ENCODE measurements at places on chromosomes 2 and 18.

DNA sequence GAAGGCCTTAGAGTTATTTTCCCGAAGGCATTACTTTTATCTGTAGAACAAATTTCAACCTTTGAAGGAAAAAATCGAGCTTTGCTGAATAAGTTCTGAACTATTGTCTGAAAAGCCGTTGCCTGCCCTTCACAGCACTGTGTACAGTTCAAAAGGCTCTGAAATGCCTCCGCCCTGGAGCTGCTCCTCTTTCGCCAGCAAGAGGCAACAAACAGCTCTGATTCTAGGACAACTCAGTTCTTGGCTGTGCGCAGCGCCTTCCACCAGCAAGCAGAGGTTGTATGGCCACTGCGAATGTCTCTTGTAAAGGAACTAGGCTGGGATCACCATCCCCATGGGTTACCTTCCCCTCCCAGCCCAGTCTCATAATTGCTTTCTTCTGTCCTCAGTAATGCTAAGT lies 308.5 kb downstream of the GBX2 start:
- DNase-seq: no peak

- DNase-seq: no peak
Observed at GRCh38 chr2:148969659-148970061, 68.8 kb upstream of the LYPD6B start.

- DNase-seq: no peak
Observed at GRCh38 chr2:88053934-88054781, 1.4 kb downstream of the KRCC1 start.

DNA sequence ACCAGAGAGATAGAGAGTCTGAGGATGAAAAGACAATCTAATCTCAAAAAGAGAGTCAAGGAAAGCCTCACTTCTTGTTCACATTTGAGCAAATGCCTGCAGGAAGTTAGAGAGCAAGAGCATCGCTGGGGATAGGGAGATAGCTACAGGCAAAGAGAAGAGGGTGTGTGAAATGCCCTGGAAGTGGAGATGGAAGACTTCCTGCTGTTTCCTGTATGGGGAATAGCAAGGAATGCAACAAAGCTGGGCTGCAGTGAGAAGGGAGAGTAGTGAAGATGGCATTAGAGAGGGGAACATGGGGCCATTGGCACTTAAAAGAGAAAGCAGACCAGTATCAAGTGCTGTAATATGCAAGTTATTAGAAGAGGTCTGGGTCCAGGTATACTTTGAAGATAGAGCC lies 488.6 kb downstream of the METTL4 start:
- DNase-seq: no peak

DNA sequence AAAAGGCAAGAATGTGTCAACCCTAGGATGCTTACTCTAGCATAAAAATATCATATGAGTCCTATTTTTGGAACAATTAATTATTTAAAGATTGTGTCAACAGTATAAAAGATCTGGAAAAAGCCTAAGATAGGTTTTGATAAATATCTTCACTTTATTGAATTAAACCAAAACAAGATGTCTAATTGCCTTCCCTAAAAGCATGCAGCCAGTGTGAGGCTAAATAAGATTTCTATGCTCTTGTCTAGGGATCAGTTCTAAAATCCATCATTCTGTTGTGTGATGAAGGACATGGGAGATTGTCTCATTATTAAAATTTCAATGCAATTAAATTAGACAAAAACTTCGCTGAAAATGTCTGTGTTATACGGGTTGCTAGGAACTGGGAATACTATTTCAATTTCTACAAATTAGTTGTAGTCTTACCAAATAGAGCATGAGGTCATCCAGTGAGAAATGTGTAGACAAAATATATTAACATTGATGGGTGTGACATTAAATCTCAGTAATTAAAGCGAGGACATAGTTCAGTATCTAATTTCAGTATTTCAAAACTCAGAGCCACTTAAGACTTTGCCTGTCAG lies 535.6 kb upstream of the FSIP2 start:
- no peak for DNase-seq

- DNase-seq: no peak
Observed at GRCh38 chr18:63433334-63433866, 11.1 kb upstream of the VPS4B start.

DNA sequence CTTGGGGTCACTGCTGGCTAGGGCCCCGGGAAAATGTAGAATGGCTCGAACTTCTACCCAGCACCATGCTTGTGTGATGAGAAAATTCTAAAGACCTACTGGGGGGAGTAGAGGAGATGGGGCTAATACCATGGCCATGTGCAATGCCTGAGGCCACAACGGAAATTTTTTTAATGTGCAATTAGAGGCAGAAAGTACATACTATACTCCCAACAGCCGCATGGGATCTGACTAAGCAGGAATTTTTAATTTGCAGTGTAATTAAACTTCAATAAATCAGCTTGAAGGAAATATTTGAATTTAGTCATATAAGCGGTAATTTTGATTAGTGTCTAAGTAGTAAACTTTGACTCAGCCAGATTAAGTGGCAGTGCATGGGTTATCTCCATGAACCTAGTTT lies 53.2 kb upstream of the CNGA3 start:
- no peak for DNase-seq

- no peak for DNase-seq
Observed at GRCh38 chr2:86186431-86186830, 8.8 kb downstream of the IMMT start.

- no peak for DNase-seq
Observed at GRCh38 chr2:128395196-128395595, 76.5 kb upstream of the HS6ST1 start.

DNA sequence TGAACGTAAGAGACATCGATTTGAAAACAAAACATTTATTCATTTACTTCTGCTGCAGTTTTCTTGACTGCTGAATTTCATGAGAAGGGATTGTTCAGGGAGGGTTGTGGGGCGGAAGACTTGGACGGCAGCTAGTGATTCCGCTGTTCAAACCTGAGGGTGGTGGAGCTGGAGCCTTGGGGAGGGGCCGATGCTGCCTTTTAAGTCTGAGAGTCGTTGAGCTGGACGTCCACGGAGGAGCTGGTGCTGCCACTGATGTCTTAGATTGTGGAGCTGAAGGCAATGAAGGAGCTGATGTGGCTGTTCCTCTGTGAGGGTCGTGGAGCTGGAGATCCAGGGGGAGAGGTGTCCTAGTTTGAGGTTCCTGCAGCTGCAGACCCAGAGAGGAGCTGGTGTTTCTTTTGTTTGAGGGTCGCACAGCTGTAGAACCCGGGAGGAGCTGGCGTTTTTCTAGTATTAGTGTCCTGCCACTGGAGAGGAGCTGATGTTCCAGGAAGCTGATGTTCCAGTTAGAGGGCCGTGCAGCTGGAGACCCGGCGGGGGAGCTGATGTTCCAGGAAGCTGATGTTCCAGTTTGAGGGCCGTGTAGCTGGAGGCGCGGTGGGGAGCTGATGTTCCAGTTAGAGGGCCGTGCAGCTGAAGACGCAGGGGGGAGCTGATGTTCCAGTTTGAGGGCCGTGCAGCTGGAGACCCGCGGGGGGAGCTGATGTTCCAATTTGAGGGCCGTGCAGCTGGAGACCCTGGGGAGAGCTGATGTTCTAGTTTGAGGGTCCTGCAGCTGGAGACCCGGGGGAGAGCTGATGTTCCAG lies 150.9 kb downstream of the RTP5 start:
- no peak for DNase-seq

DNA sequence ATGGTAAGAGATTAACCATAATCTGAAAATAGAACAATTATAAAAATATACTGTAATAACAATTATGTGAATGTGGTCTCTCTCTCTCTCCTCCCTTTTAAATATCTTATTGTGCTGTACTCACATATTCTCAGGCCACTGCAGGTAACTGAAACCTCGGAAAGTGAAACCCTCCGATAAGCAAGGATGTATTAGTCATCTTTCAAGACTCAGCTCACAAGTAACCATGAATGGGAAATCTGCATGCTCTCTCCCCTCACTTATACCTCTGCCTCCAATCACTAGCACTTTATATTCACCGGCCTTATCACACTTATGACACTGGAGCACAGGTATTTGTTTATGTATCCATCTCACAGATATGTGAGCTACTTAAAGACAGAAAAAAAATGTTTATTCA lies 139.7 kb downstream of the LRP2 start:
- no peak for DNase-seq

DNA sequence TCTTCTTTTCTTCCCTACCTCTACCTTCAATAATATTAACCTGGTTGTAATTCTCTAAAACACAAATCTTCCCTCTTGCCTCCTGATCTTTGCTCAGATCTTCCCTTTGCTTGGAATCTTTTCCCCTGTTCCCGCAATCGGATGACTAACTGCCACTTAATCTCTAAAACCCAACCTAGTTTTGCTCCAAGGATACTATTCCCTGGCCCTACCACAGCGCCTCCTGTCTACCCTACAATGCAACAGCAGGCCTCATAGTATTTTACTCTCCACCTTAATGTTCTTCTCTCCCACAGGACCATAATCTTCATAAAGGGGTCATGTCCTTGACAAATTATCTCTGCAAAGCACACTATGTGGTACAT lies 246.8 kb upstream of the TNP1 start:
- no peak for DNase-seq

DNA sequence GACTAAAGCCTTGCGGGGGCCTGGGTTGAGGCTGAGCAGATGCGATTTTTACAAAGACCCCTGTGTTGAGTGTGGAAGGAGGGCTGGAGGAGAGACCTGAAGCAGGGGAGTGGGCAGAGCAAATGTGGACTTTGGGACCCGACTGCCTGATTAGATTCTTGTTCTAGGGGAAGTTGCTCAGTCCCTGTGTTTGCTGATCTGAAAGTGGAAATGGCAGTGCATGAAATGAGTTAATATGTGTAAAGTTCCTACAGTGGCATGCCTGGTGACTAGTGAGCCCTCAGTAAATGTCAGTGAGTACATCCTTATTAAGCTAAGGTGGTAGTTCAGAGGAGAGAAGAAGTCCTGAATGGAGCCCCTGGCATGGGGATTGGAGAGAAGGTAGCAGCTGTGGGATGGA lies 52.3 kb downstream of the ARMC9 start:
- DNase-seq: no peak

- no peak for DNase-seq
Observed at GRCh38 chr2:180716186-180717180, 263.9 kb upstream of the UBE2E3 start.

DNA sequence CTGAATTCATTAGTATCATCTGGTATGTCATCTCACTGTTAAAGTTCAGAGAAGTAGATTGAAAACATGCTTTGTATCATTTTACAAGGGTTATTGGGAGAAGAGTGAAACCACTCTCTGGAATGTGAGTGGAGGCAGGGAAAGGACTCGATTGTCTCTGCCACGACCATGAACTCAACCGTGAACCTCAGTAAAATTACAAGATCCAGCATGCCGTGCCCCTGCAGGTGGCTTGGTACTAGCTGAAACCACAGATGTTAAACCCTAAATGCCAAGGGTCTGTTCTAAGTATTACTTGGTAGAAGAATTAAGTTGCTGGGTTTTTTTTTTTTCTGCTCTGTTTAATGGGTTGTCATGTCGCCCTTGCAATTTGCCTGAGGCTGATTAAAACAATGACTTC lies 197.2 kb downstream of the MYO3B start:
- DNase-seq: no peak

- DNase-seq: no peak
Observed at GRCh38 chr2:43408407-43409160, 182.2 kb upstream of the ZFP36L2 start.

DNA sequence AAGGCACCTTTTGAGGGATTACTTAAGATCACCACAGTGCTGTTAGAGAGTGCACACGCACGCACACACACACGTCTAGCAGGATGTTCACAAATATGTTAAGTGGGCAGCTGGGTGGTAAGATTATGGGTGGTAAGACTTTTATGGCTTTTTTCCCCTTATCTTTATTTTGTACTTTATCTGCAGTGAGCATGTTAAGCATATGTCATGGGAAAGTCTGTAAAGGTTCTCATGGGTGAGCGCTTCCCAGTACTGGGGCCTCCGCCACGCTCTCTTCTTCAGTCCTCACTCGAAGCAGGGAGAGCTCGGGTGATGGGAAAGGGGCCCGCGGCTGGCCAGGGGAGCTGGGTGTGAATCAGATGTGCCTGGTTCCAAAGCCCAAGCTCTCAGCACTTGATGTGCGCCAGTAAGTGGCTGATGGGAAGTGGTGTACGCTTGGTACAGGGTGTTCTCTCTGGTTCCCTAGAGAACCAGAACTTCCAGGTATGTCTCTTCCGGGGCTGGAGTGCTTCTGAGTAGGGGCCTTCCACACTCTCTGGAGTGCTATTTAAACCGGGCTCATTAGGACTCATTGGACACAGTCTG lies 83.9 kb upstream of the YWHAQ start:
- DNase-seq: no peak

DNA sequence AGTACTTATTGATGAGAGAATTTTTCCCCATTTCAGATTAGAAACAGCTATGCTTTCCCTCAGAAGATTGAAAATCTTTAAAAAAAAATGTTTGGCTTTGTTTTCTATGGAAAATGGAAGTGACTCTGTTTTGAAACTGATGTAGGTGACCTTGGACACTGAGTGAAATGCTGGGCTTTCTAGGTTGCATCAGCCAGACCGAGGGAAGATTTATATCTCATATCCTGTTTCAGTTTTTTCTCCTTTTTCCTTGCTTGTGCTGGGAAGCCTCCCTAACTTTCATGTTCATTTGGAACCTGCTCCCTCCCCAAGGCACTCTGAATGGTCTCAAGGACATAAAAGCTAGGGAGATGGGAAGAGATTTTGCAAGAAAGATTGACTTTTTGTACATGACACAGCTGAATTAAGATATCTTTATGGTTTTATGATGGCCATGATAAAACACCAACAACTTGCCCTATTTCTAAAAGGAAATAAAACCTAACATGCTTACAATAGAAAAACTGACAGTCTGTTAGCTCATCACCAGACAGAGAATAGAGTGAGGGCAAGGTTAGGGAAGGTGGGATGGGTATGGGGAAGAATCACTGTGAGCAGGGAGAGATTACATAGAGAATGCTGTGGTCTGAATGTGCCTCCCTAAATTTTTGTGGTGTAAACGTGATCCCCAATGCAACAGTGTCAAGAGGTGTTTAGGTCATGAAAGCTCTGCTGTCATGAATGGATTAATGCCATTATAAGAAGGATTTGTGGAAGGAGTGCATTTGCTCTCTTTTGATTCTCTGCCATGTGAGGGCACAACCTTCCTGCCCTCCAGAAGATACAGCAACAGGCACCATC lies 249.7 kb downstream of the TPGS2 start:
- DNase-seq: no peak

- no peak for DNase-seq
Observed at GRCh38 chr2:64359892-64360657, 93.9 kb upstream of the LGALSL start.

- no peak for DNase-seq
Observed at GRCh38 chr18:6963452-6964097, 154.0 kb downstream of the LAMA1 start.

- DNase-seq: no peak
Observed at GRCh38 chr2:155841442-155841841, 491.1 kb downstream of the NR4A2 start.
